ENCODE measurements at places on chromosomes 6 and 20. TPM values are rescaled to one million over a fixed set of nuclear protein-coding genes. Genes with fewer than 3 reads are reported as not detected.

Gene OPRM1
- not detected for total RNA-seq

Gene NMBR
- not detected for total RNA-seq

Gene KCNQ2
- 6.6 TPM for total RNA-seq

Gene ME1
- 78.8 TPM for total RNA-seq

Gene SAMD5
- 4.3 TPM for total RNA-seq

Gene UBE2V1
- total RNA-seq: 203 TPM

Gene SLC12A5
- total RNA-seq: 20.9 TPM

Gene HIVEP2
- 3.2 TPM for total RNA-seq

Gene ARMH2
- total RNA-seq: not detected

Gene DSP
- total RNA-seq: 0.46 TPM

Gene PLA2G7
- total RNA-seq: not detected

Gene CLPSL1
- not detected for total RNA-seq

GRCh38 chr20:18504479-18505060, 3.2 kb upstream of the SEC23B start:
- DNase-seq: no peak
- no peak overlapping the region for H3K4me3 ChIP-seq
- no peak overlapping the region for H3K27ac ChIP-seq
- H3K4me1 ChIP-seq: peaks cover 8% of the 10 kb centered on the region
- no peaks in the 10 kb centered on the region for H3K27me3 ChIP-seq
- no peaks in the 10 kb centered on the region for H3K36me3 ChIP-seq

DNA sequence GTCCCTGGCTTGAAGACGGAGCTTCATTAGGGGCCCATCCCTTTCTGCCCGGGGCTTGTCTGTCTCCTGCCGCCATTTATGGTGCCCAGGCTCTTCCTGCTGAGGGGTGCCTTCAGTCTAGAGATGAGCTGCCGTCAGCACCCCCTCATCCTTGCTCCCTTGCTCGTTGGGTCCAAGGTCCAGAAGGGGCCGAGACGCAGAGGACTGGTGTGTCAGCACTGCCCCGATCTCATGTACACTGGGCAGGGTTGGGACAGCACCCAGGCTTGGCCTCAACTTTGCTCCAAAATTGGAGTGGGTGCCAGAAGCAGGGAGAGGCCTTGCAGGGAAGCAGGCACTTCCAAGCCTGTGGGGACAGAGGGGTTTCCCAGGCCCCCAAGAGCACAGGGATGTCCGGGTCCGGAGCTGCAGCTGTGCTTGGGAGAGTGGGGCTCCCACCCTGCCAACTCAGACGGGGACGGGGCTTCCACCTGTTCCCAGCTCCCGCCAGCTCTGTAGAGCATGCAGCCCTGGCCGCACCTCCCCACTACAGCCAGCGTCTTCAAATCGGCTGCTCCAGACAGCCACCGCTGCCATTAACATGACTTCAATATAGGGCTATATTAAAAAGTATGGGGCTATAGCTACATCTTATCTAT, 488.8 kb downstream of the TENT5A start:
- H3K4me1 ChIP-seq: no peaks in the 10 kb centered on the region
- DNase-seq: no peak
- no peaks in the 10 kb centered on the region for H3K27me3 ChIP-seq

DNA sequence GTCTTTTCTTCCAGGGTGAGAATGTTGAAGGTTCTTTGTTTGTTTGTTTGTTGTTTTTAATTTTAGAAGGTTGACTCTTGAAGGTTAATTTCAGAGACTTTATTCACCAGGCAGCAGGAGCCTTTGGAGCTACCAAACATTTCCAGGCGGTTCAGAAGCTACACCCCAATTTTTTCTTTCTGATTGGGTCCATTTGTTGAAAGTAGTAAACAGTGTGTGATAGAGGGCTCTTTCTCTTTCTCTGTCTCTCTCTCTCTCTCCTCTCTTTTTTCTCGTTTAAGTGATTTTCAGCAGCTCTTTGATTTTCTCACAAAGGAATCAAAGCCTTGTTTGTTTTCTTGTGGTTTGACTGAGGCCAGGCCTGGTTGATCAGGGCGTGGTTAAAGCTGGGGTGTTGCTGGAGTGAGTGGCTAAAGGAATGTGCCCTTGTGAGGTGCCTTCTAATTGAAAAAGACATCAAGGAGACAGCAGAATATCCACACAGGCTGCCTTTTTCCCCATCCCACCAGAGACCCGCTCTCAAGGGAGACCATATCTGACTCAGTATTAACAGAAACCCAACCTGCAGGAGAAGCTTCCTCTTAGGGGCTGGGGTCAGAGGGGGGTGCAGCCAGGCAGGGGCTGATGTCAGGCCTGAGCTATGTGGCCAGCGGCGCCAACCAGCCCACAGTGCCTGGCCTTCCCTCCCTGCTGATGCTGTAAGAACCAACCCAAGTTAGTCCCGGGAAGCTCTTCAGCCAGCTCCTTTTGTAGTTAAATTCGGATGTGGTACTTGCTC, 40.4 kb upstream of the NAA20 start:
- H3K27me3 ChIP-seq: no peaks in the 10 kb centered on the region
- peak overlapping the region; percentile 45 for H3K4me3 ChIP-seq
- H3K36me3 ChIP-seq: no peaks in the 10 kb centered on the region
- H3K4me1 ChIP-seq: peaks cover 22% of the 10 kb centered on the region
- DNase-seq: no peak

DNA sequence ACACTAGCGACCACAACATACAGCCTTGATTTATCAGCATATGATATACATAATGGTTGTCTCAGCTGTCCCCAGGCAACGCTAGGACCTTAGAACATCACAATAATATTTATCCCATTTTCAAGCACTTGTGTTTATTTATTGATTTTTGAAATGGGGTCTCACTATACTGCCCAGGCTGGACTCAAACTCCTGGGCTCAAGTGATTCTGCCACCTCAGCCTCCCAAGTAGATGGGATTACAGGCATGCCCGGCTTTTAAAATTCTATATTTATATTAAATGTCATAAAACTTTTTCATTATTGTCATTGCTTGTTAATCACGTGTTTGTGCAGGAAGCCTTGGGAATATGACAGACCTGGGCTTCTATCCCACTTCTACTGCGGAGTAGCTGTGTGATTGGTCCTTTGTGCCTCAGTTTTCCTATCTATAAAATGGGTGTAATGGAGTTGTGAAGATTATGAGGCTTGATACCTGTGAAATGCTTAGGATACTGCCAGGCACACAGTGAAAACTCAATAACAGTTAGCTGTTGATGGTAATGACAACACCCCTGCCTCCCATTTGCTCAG, 10.2 kb downstream of the COL20A1 start:
- H3K27ac ChIP-seq: no peak overlapping the region
- H3K27me3 ChIP-seq: peaks cover 29% of the 10 kb centered on the region
- no peaks in the 10 kb centered on the region for H3K4me1 ChIP-seq
- DNase-seq: no peak

DNA sequence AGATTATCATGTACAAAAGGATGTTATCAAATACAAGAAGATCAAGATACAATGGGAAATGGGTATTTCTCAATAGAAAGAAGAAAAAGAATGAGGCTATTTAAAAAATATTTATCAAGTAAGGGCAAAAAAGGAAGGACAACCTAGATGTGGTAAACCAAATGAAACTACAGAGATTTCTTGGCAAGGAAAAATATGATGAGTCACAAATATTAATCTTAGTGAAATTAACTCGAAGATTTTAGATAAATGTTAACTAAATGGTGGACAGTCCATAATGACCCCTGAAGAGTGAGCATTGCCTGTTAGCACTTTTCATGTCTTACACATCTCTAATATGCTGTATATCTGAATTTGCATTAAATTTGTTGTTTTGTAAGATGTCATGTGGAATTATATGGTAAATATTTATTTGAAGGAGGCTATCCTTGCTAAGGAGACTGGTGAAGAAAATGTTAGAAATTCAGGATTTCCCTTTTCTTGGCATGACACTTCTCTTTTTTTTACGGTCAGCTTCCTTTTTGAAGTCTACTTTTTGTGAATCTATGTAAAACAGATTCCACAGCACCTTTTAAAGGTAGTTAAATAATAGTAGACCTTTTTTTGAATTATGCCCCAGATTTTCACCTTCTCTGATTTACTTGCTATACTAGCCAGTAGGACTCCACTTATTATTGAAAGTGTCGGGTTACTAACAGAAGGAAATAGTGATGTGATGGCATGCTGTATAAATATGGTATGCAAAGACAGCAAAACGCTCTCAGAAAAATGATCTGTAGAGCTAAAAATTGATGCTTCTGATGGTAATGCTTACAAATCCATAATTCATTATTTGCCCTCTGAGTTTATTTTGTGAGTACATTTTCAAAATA, 120.5 kb downstream of the HIVEP1 start:
- H3K36me3 ChIP-seq: no peaks in the 10 kb centered on the region
- DNase-seq: no peak
- no peaks in the 10 kb centered on the region for H3K27me3 ChIP-seq
- peaks cover 7% of the 10 kb centered on the region for H3K4me1 ChIP-seq
- no peak overlapping the region for H3K4me3 ChIP-seq

DNA sequence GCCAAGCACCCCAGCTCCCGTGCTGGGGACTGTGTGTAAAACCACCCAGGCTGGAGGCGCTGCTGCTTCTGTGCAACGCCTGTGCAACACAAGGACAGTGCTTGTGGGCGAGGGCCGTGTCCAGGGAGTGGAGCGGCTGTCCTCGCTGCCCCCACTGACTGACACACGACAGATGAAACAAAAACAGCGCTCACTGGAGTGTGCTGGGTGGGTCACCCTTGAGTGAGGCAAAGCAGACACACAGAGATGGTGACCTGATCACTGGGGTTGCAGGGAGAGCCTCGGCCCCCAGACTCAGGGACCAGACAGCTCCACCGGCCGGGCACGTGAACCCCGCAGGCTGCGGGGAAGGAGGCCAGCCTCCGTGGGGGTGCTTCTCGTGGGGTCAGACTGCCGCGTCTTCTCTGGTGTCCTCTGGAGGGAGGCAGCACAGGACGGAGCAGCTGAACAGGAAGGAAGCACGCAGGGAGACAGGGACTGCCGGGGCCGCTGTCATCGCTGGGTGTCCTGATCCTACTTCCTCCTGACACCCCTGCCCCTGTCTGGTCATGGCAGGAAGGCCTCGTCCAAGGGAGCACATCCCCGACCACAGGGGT, 75.9 kb upstream of the CST7 start:
- H3K4me1 ChIP-seq: no peaks in the 10 kb centered on the region
- H3K27ac ChIP-seq: no peak overlapping the region
- DNase-seq: no peak

- H3K4me3 ChIP-seq: no peak overlapping the region
- H3K27ac ChIP-seq: no peak overlapping the region
- peaks cover 33% of the 10 kb centered on the region for H3K27me3 ChIP-seq
- no peaks in the 10 kb centered on the region for H3K36me3 ChIP-seq
- H3K4me1 ChIP-seq: no peaks in the 10 kb centered on the region
- no peak for DNase-seq
Measured at GRCh38 chr20:60976139-60976538, 275.9 kb upstream of the CDH4 start.

GRCh38 chr20:12936020-12936419, 72.8 kb upstream of the SPTLC3 start:
- no peak overlapping the region for H3K4me3 ChIP-seq
- no peaks in the 10 kb centered on the region for H3K4me1 ChIP-seq
- DNase-seq: no peak
- H3K27me3 ChIP-seq: no peaks in the 10 kb centered on the region

GRCh38 chr20:8855315-8855714, 213.6 kb upstream of the PLCB4 start:
- DNase-seq: no peak
- no peak overlapping the region for H3K4me3 ChIP-seq
- H3K27me3 ChIP-seq: no peaks in the 10 kb centered on the region
- H3K36me3 ChIP-seq: no peaks in the 10 kb centered on the region

- DNase-seq: no peak
- no peak within 1 kb of the TSS for H3K27ac ChIP-seq
- H3K36me3 ChIP-seq: no peaks in the 10 kb centered on the region
- peaks cover 23% of the 10 kb centered on the region for H3K27me3 ChIP-seq
- H3K4me1 ChIP-seq: no peaks in the 10 kb centered on the region
- H3K4me3 ChIP-seq: no peak within 1 kb of the TSS
Measured at GRCh38 chr20:16748308-16748900, at the start of gene OTOR. OTOR (plus strand) TSS chr20:16748358; CDS start chr20:16748402, 44 bp downstream.

- no peaks in the 10 kb centered on the region for H3K27me3 ChIP-seq
- no peak overlapping the region for H3K4me3 ChIP-seq
- H3K27ac ChIP-seq: peak overlapping the region; percentile 91
- peaks cover 23% of the 10 kb centered on the region for H3K4me1 ChIP-seq
Measured at GRCh38 chr20:50367104-50367674, 143.0 kb upstream of the PTPN1 start.

GRCh38 chr6:66751630-66752029, 1044.6 kb upstream of the EYS start:
- H3K27me3 ChIP-seq: no peaks in the 10 kb centered on the region
- H3K4me1 ChIP-seq: no peaks in the 10 kb centered on the region
- no peak overlapping the region for H3K27ac ChIP-seq
- no peak overlapping the region for H3K4me3 ChIP-seq

- H3K27ac ChIP-seq: no peak overlapping the region
- no peaks in the 10 kb centered on the region for H3K27me3 ChIP-seq
- H3K4me1 ChIP-seq: no peaks in the 10 kb centered on the region
- no peaks in the 10 kb centered on the region for H3K36me3 ChIP-seq
Measured at GRCh38 chr6:4858194-4859015, 82.2 kb downstream of the CDYL start.

- H3K4me1 ChIP-seq: no peaks in the 10 kb centered on the region
- H3K4me3 ChIP-seq: no peak overlapping the region
- no peaks in the 10 kb centered on the region for H3K27me3 ChIP-seq
- H3K36me3 ChIP-seq: peaks cover 46% of the 10 kb centered on the region
- H3K27ac ChIP-seq: no peak overlapping the region
Measured at GRCh38 chr6:89162047-89162371, 16.2 kb downstream of the PM20D2 start.

DNA sequence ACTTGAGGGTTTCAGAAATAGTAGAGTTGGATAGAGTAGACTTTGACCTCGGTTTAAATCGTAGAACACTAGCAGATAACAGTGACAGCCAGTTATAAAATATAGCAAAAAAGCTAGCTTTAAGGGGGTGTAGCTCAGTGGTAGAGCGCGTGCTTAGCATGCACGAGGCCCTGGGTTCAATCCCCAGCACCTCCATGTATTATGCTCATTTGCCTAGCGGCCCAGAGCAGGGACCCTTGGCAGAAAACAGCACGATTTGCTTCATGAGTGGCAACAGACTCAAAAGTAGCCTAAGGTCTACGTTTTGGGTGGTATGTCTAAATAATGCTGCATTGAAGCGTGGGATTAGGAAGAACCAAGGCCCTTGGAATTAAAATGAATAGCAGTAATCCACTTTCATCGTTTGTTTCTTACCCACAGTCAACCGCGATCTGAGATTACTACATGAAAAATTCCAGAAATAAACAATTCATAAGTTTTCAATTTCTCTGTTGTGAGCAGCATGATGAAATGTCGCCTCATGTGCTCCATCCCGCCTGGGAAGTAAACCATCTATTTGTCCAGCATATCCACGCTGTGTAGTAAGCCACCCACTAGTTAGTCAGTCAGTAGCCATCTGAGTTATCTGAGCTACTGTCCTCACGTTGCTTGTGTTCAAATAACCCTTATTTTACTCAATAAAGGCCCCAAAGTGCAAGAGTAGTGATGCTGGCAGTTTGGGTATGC, 184.9 kb downstream of the GPX5 start:
- H3K27me3 ChIP-seq: no peaks in the 10 kb centered on the region
- H3K4me1 ChIP-seq: no peaks in the 10 kb centered on the region
- no peak overlapping the region for H3K27ac ChIP-seq
- H3K36me3 ChIP-seq: no peaks in the 10 kb centered on the region
- H3K4me3 ChIP-seq: peak overlapping the region; percentile 37
